ENCODE measurements at places on chromosomes 4 and X. TPM values are rescaled to one million over a fixed set of nuclear protein-coding genes. Genes with fewer than 3 reads are reported as not detected.

IL21 gene
- not detected for total RNA-seq

HSFX4 gene
- not detected for total RNA-seq

GYPB gene
- total RNA-seq = 2.3 TPM

DUSP9 gene
- 2.8 TPM for total RNA-seq

GLOD5 gene
- total RNA-seq = not detected

GPR173 gene
- total RNA-seq = 27.0 TPM

SMIM20 gene
- total RNA-seq = 18.5 TPM

CYTL1 gene
- total RNA-seq = 0.69 TPM

RAI2 gene
- 2.8 TPM for total RNA-seq

S100P gene
- total RNA-seq = 0.46 TPM

CT55 gene
- total RNA-seq = not detected

TMEM47 gene
- 90.2 TPM for total RNA-seq

CITED1 gene
- total RNA-seq = 9.7 TPM

RNF128 gene
- 7.2 TPM for total RNA-seq

HOPX gene
- 65.7 TPM for total RNA-seq

MAGEA4 gene
- not detected for total RNA-seq

MSANTD1 gene
- total RNA-seq = 15.7 TPM
